Stimulated activated CD8-positive, alpha-beta memory T cell treated with anti-CD3 and anti-CD28 coated beads, Interleukin-7, amount 100 ng/mL, for 1 hour (primary cell): ENCODE measurements at places on chromosomes 7 and 10.

- no peak for DNase-seq
Measured at GRCh38 chr10:98256692-98257091, 11.3 kb downstream of the LOXL4 start.

DNA sequence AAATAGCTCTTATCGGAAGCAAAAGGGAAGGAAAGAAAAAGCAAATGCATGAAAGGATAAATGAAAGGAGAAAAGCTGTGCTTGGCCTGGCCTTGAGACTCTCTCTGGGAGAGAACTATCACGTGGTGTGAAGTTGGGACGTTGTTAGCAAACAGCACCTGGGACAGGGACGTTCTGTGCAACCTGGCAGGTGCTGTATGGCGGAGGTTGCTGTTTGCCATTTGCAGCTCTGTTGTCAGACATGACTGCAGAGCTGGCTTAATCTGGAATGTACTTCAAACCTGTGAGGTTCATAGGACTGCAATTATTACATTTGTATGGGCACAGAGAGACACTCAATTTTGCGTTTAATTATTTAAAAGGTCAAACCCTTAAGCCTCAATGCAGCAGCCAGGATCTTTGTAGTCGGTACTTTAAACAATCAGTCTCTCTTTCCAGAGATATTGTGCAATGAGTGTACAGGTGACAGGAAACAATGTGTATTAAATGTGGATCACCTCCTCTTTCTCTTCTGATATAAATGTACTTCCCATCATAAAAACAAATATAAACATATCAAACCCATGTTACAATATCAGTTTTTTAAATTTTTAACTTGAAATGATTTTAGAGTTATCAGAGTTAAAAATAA is 800.5 kb upstream of the KCND2 start:
- DNase-seq, result no peak

- no peak for DNase-seq
Measured at GRCh38 chr7:82760074-82760473, 316.5 kb upstream of the CACNA2D1 start.

DNA sequence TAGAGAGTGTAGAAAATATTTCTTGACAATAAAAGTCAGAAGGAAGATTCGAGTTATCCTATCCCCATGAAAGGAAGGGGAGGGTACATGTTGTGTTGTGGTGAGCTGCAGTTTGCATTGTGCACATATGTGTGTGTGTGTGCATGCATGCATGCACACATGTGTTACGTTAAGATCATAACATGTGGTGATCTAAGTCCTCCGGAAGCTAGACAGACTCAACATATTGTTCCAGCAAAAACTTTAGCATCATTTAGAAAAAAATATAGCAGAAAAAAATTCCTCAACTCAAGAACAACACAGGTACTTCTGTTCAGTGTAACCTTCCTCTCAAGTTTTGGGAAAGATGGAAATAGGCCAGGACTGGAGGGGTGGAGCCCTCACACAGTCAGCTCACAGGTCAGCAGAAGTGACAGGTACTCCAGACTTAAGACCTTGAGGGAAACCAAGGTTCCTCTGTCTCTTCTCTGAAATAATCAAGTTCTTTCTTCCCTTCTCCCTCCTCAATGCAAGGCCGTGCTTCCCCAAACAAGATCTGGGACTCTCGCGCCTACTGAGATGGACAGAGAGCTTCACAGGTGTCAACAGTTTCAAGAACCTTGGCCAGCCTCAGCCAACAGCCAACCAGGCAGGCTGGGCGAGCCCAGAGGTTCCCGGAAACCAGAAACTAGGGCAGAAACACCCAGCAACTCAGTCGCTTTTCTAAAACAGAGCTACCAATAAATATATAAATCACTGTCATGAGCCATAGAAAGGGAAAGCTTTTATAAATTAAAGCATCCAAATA is 205.2 kb downstream of the FAM107B start:
- DNase-seq, result no peak

DNA sequence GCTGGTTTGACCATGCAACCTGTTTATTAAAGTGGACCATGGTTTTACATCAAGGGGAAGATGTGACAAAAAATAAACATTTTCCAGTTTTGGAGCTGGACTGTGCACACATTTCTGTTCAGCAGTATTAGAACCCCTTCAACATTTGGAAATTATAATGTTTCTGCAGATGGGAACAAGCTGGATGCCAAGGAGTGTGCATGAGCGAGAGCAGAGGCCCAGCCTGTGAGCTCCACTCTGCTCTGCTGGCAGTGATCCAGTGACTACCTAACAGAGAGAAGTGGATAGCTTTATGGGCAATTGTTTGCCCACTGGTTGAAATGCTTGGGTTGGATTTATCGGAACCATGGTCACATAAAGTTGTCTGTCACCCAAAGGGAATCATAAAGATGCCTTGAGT is 456.7 kb downstream of the NRG3 start:
- DNase-seq, result no peak

DNA sequence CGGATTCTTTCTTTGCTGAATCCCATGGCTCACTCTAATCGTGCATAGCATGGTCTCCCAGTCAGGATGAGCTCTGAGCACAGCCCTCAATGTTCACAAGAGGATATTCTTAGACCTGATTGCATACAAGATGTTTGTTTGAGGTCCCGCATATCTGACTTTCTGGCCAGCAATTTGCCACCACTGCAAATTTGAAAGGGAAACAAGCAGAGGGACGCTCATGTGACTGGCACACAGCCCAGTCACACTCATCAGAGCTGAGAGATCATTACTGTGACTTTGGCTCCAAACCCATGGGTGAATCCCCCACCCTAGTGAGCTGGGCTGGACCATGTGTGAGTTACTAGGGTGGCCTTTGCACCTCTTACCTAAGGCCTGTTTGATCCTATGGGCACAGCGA is 9.9 kb downstream of the TAS2R41 start:
- DNase-seq, result no peak

GRCh38 chr7:108452707-108453106 is 3.5 kb downstream of the NRCAM start:
- DNase-seq, result no peak

GRCh38 chr7:29139191-29139590 is 7.1 kb downstream of the CPVL start:
- no peak for DNase-seq

- DNase-seq, result no peak
Measured at GRCh38 chr10:27601946-27602538, 97.9 kb downstream of the RAB18 start.

- no peak for DNase-seq
Measured at GRCh38 chr10:7697426-7697825, 5.7 kb upstream of the ITIH2 start.

- no peak for DNase-seq
Measured at GRCh38 chr10:70051848-70052247, 798 bp upstream of the MACROH2A2 start.

GRCh38 chr10:55048830-55049498 is 247.9 kb upstream of the PCDH15 start:
- no peak for DNase-seq

DNA sequence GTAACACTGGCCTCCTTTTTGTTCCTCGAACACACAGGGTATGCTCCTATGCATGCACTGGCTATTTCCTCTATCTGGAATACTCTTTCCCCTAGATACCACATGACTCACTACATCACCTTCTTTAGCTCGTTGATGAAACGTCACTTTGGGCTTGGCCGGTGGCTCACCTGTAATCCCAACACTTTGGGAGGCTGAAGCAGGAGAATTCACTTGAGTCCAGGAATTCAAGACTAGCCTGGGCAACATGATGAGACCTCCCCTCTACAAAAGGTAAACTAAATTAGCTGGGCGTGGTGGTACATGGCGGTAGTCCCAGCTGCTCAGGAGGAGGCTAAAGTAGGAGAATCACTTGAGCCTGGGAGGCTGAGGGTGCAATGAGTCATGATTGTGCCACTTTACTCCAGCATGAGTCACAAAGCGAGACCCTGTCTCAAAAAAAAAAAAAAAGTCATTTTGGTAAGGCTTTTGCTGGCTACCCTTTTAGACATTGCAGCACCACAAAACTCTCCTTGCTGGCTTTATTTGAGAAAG is 14.5 kb downstream of the ANKIB1 start:
- DNase-seq, result no peak

GRCh38 chr10:74910976-74911350 is 84.6 kb downstream of the KAT6B start:
- no peak for DNase-seq

DNA sequence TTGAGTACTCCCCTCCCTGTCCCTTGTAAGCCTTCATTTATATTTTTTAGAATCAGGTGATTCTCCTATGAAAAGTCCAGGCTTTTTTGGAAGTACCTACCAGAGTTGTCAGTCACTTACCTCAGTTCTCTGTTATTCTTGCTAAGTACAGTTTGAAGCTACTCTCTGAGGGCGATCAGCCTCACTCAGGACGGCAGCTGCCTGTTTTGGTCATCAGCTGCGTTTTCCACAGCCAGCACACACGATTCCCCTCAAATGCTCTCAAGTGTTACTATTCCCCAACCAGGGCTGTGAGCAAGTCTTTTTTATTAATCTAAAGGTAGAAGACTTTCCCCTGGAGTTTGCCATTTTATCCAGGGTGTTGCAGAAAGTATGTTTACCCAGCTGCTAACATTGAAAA is 328.6 kb downstream of the SUGCT start:
- no peak for DNase-seq

GRCh38 chr7:138868711-138869110 is 70.7 kb upstream of the ATP6V0A4 start:
- no peak for DNase-seq

DNA sequence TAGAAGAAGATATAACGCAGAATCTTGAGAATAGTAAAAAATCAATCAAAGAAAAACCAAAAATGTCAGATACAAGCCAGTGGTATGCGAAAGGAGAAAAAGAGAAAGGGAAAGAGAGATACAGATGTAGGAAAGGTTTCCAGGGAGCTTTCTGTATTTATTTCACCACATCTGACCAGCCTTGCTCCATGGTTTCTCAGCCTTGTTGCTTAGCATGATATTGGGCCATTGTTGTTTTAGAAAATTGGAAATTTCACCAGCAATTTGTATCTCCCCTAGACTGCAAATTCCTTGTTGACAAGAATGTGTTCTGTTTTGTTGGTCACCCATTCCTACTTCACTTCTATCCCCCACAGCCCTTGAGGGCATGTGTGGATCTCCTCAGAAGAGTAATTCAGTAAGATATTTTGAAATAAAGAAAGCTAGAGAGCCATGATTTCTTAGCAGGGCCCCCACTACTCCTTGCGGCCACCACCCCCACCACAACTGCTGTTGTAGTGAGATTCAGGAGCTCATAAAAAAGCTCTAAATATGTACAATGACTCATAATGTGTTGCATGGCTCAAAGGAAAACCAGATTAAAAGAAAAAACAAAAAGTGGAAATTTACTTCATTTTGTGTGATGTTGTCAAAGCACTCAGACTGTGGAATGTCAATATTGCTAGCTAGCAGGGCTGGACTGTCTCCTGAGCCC is 138.7 kb downstream of the CHRM2 start:
- no peak for DNase-seq

- peak; percentile 37 for DNase-seq
Measured at GRCh38 chr7:99579956-99580777, 17.9 kb upstream of the TMEM225B start.

- DNase-seq, result no peak
Measured at GRCh38 chr10:43922335-43923280, 273.9 kb upstream of the ZNF32 start.

- no peak for DNase-seq
Measured at GRCh38 chr7:139791316-139791715, 13.5 kb upstream of the HIPK2 start.
